CD14-positive monocyte (primary cell): ENCODE measurements at places on chromosomes 3 and 15. TPM values are rescaled to one million over a fixed set of nuclear protein-coding genes. Genes with fewer than 3 reads are reported as not detected.

- H3K36me3 ChIP-seq, result no peaks in the 10 kb centered on the region
- peaks cover 4% of the 10 kb centered on the region for H3K27me3 ChIP-seq
- H3K4me3 ChIP-seq, result no peak overlapping the region
- H3K4me1 ChIP-seq, result no peaks in the 10 kb centered on the region
- H3K27ac ChIP-seq, result no peak overlapping the region
- DNase-seq, result no peak
These were observed 292.2 kb downstream of the NR2F2 start for GRCh38 chr15:96622714-96623113.

GRCh38 chr3:61724801-61725200 is 163.4 kb downstream of the PTPRG start:
- no peaks in the 10 kb centered on the region for H3K27me3 ChIP-seq
- no peak overlapping the region for H3K27ac ChIP-seq
- H3K36me3 ChIP-seq, result no peaks in the 10 kb centered on the region
- DNase-seq, result no peak

DNA sequence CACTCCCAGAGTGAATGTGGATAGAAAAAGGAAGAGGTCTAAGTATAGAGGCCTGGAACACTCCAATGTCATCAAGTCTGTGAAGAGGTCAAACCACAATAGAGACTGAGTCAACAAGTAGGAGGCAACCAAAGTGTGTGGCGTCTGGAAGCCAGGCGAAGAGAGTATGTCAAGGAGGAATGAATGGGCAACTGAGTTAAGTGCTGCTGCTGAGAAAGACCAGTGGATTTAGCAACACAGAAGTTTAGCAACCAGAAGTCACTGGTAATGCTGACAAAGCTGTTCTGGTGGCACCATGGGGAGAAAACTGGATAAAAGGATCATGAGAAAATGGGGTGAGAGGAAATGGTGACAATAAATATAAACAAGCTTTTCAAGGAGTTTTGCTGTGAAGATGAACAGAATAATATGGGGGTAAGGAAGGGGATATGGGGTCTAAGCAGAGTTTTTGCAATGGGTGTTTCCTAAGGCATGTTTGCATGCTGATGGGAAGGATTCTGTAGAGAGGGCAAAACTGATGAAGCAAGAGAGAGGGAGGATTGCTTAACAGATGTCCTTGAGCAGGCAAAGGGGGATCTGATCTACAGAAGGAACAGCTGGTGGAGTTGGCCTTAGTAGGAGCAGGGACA is 38.4 kb downstream of the PCOLCE2 start:
- peak; percentile 78 for DNase-seq
- H3K4me3 ChIP-seq, result no peak overlapping the region
- H3K27ac ChIP-seq, result peak overlapping the region; percentile 70

The XCR1 gene
- 0.03 TPM for polyA plus RNA-seq

The GORASP1 gene
- 23.2 TPM for polyA plus RNA-seq
